Stimulated activated CD4-positive, alpha-beta T cell treated with anti-CD3 and anti-CD28 coated beads, Interleukin-1b, Interleukin-23, amount 100 ng/mL, for 48 hours (primary cell): ENCODE measurements at places on chromosomes 12 and 14.
A peak's percentile ranks its signal among the peaks of the same experiment; 100 is the strongest.

GRCh38 chr14:36901861-36902260 lies 240.2 kb downstream of the PAX9 start:
- no peak for DNase-seq

DNA sequence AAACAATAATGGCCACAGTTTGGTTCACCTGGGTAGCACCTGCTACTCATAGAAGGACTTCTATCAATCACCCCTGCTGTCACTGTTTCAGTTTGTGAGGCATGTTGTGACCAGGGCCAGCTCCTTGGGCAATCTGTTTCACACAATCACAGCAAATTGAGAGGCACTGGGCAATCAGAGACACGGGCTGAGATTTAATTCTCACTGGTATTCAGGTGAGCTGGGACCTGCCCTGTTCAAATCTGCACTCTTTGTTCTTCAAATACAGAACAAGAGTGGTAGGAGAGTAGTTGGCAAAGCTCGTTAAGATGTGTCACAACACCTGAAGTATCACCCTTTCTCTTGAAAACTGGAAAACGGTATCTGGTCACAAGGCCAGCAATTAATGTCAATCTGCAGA lies 57.8 kb upstream of the NAP1L1 start:
- DNase-seq: no peak

- no peak for DNase-seq
These were observed 81.6 kb downstream of the CAPZA3 start for GRCh38 chr12:18819484-18819883.

DNA sequence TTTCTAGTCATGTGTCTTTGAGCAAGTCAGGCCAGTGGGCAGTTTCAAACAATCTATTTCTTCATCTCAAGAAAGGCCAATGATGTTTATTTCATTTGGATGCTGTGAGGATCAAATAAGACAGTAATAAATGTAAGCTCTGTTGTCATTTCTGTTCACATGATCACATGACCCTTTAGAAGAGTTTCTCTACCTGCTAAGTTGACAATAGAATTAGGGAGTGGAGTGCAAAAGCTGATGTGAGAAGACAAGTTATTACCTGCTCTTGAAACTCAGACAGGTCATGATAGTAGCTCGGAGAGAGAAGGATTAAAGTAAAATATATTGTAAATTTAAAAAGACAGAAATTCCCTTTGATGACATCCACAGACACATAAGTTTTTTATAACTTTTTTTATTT lies 37.3 kb upstream of the DCN start:
- no peak for DNase-seq

- DNase-seq: no peak
These were observed 25.4 kb upstream of the SMAGP start for GRCh38 chr12:51295651-51296050.

GRCh38 chr12:121494093-121494787 lies 86.6 kb downstream of the KDM2B start:
- DNase-seq: peak; percentile 50

- no peak for DNase-seq
These were observed 258.4 kb upstream of the HMGA2 start for GRCh38 chr12:65565601-65566560.

DNA sequence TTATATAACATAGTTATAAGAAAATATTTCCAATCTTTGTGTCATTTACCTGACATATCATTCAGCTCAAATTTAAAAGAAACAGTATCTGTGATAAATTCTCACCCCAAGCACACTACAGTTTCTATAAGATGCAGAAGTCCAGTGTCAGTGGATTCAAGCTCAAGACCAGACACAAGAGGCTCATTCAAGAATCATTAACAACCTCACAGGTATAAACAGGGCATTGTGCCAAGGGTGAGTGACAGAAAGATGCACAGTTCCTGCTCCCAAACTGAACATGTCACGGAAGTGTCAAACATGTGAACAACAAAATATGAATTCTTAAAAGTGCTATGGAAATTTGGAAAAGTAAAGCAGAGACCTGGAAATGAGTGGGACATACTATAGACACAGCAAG lies 12.8 kb downstream of the ATP2B1 start:
- DNase-seq: no peak

DNA sequence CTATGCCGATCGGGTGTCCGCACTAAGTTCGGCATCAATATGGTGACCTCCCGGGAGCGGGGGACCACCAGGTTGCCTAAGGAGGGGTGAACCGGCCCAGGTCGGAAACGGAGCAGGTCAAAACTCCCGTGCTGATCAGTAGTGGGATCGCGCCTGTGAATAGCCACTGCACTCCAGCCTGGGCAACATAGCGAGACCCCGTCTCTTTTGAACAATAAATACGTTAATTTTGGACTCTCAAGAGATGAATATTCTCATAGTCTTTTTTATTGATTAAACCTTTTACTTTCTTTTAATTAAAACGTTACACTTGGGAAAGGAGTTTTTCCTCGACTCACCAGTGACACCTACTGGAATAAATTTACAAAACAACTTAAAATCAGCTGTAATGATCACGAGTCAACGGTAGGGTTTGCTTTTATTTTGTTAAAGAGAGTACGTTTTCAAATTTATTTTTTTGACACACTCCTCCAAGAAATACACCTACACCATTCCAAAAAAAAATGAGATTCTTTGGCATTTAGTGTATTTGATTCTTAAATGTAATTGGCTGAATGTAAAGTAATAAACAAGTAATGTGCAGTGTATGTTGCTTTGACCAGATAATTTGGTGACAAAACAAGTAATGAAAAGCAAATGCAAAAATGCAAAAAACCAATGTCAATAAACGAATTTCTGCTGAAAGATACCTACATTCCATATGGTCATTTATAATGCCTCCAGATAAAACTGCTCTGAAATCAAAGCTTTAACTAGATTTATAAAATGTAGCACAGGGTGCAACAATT lies 687 bp upstream of the RPS29 start:
- peak; percentile 63 for DNase-seq

GRCh38 chr14:84041421-84041820 lies 1488.5 kb upstream of the FLRT2 start:
- no peak for DNase-seq
